Large intestine (tissue), 12 donors: ENCODE measurements at places on chromosomes 16 and 17.

DNA sequence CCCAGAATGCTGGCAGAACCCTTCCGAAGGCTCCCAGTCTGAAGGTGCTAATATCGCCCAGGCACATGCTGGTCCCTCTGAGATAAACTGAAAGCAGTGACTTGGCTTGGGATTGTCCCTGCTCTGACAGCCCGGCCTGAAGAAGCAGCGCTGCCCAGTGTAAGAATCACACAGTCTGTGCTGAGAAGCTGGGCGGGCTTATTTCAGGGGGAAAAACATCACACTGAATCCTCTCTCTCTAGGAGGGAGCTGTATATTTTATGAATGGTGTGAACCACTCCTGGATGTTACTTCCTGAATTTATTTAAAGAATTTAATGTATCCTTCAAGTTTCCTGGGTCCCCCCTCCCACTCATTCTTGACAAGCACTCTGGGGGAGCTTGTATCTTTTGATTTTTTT, 36.3 kb downstream of the GAS7 start:
- no peaks in the 10 kb centered on the region for H3K27me3 ChIP-seq
- H3K36me3 ChIP-seq = no peaks in the 10 kb centered on the region
- H3K4me1 ChIP-seq = no peaks in the 10 kb centered on the region

- no peak overlapping the region for H3K4me3 ChIP-seq
- DNase-seq = no peak
- no peak overlapping the region for H3K27ac ChIP-seq
- H3K4me1 ChIP-seq = peaks cover 7% of the 10 kb centered on the region
- peaks cover 68% of the 10 kb centered on the region for H3K27me3 ChIP-seq
Observed at GRCh38 chr16:67713647-67714273, 5.4 kb downstream of the GFOD2 start.

DNA sequence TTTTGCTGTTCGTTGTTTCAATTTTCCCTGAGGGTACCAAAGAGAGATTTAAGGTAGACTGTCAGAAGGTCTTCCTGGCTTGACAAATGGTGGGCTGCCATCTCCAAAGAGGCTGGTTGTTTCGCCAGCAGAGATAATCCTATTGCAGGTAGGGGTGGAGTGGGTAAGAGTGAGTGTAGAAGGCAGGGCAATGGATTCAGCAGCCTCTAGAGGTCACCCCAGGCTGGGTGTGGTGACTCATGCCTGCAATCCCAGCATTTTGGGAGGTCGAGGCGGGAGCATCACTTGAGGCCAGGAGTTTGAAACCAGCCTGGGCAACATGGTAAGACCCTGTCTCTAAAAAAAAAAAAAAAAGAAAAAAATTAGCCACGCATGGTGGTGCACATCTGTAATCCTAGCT, 34.6 kb downstream of the DCAKD start:
- H3K4me3 ChIP-seq = no peak overlapping the region
- H3K36me3 ChIP-seq = no peaks in the 10 kb centered on the region
- no peak for DNase-seq

GRCh38 chr17:61321344-61321743, 78.3 kb upstream of the TBX2 start:
- no peak overlapping the region for H3K27ac ChIP-seq
- no peaks in the 10 kb centered on the region for H3K36me3 ChIP-seq
- no peak for DNase-seq
- no peak overlapping the region for H3K4me3 ChIP-seq
- peaks cover 4% of the 10 kb centered on the region for H3K4me1 ChIP-seq

DNA sequence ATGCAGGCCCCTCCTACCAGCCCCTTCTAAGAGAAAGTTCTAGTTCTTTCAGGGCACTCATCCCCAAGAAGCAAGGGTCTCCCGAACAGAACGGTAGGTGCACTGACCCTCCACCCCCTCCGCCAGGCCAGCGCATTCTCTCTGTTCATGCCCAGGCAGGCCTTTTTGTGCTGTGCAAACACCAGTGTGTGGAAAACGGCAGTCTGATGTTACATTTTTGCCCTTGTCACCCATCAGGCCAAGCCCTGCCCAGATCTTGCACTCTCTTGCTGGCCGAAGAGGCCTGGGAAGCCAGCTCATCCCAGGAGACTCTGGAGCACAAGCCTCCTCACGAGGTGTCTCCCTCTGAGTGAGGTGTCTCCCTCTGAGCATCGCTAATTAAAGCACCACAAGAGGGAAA, 16.1 kb upstream of the MTSS2 start:
- H3K27ac ChIP-seq = no peak overlapping the region
- no peak for DNase-seq
- peaks cover 7% of the 10 kb centered on the region for H3K36me3 ChIP-seq
- peaks cover 44% of the 10 kb centered on the region for H3K4me1 ChIP-seq
- no peaks in the 10 kb centered on the region for H3K27me3 ChIP-seq
